Endothelial cell of umbilical vein (primary cell): ENCODE measurements at places on chromosomes 5 and 9. TPM values are rescaled to one million over a fixed set of nuclear protein-coding genes. Genes with fewer than 3 reads are reported as not detected.
A peak's percentile ranks its signal among the peaks of the same experiment; 100 is the strongest.

GRCh38 chr5:172758077-172758833 is 12.7 kb downstream of the DUSP1 start:
- no peaks in the 10 kb centered on the region for H3K27me3 ChIP-seq
- H3K36me3 ChIP-seq, result no peaks in the 10 kb centered on the region
- no peak overlapping the region for H3K4me3 ChIP-seq
- DNase-seq, result peak; percentile 75

Gene CXCL14
- not detected in 2 replicates for polyA plus RNA-seq

DNA sequence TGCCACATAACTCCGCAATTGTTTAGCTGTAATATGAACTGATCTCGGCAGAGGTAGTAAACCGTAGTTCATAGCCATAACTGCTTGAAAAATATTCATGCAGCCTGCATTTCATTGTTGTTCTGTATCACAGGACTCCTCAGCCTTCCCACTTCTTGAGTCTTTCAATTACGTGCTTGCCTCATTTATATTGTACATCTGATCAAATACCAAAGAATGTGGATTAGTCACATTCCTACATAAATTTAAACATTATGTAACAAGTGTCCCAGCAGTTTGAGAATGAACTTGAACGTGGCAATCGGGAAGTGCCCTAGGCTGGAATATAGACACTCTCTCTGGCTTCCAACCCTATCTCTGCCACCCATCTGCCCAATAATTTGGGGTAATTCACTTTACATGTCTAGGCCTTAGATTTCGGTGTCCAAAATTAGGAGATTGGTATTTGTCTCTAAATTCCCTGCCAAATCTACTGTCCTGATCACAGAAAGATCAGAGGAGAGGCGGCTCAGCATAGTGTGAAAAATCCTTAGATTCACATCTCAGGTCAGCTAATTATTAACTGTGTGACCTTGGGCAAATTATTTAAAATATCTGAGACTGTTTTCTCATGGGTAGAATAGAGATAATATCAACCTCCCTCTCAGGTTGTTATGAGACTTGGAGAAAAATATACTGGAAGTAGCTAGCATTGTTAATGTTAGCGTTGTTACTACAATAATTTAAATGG is 215.1 kb upstream of the RFX3 start:
- H3K27ac ChIP-seq, result no peak overlapping the region
- H3K36me3 ChIP-seq, result no peaks in the 10 kb centered on the region

DNA sequence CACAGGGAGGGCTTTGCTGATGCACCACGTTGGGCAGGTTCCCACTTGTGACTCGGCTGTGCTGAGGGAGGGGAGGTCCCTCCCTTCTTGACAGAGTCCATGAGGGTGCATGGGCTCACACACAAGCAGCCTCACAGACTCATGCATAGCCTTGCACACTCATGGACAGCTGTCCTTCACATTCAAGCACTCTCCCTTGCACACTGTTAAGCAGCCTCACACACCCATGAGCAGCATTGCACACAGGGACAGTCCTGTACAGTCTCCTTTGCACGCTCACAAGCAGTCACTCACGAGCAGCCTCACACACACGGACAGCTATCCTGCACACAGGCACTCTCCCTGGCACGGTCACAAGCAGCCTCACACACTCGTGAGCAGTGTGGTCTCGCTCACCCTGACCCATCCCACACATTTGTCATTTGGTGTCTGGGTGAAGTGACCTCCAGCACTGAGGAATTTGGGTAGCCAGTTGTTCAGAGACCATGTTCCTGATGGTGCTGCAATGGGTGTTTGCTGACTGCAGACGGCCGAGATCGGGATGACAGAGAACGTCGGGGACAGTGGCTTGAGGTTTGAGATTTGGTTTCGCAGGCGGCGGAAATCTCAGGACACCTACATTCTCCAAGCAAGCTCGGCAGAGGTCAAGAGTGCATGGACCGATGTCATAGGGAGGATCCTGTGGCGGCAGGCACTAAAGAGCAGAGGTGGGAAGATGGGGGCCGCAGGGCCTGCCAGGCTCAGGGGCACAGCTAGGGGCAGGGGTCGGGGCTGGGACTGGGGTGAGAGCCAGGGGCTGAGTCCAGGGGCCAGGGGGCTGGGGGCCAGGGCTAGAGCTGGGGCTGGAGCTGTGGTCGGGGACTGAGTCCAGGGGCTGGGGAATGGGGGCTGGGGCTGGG is 17.7 kb upstream of the LRRC14B start:
- H3K27me3 ChIP-seq, result peaks cover 2% of the 10 kb centered on the region
- no peaks in the 10 kb centered on the region for H3K36me3 ChIP-seq
- no peak overlapping the region for H3K4me3 ChIP-seq
- no peak overlapping the region for H3K27ac ChIP-seq
- no peak for DNase-seq
- no peaks in the 10 kb centered on the region for H3K4me1 ChIP-seq

DNA sequence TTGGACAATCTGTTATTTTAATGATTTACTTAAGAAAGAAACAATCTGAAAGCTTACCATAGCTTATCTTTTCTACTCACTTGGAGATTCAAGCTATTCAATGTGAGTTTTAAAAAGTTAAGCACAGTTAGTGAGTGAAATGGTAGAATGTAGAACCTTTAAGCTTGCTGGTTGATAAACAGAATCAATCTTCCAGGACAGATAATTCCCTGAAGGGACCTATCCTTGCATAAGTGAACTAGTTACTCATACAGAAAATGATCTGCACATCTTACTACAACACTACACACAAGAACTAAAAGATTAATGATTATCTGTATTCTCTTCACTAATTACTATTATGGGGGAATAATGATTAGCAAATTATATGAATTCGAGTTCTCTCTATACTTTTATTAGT is 165.6 kb downstream of the PALM2AKAP2 start:
- H3K27me3 ChIP-seq, result no peaks in the 10 kb centered on the region
- H3K27ac ChIP-seq, result no peak overlapping the region
- no peaks in the 10 kb centered on the region for H3K36me3 ChIP-seq
- H3K4me1 ChIP-seq, result no peaks in the 10 kb centered on the region
- no peak for DNase-seq
- no peak overlapping the region for H3K4me3 ChIP-seq

Gene CER1
- polyA plus RNA-seq, result 0.06 TPM in 1 of 2 replicates, not detected in the other
